Pulmonary artery endothelial cell (primary cell): ENCODE measurements at places on chromosomes 2 and 18. TPM values are rescaled to one million over a fixed set of nuclear protein-coding genes. Genes with fewer than 3 reads are reported as not detected.

SPTBN1 gene
- total RNA-seq: 339 and 445 TPM in 2 replicates

HJURP gene
- total RNA-seq: 13.1 and 30.9 TPM in 2 replicates

COL4A3 gene
- 0.04 and 0.26 TPM in 2 replicates for total RNA-seq

UGT1A8 gene
- total RNA-seq: not detected in 2 replicates

MAP3K19 gene
- total RNA-seq: not detected in 2 replicates

TFPI gene
- 243 and 305 TPM in 2 replicates for total RNA-seq

DNA sequence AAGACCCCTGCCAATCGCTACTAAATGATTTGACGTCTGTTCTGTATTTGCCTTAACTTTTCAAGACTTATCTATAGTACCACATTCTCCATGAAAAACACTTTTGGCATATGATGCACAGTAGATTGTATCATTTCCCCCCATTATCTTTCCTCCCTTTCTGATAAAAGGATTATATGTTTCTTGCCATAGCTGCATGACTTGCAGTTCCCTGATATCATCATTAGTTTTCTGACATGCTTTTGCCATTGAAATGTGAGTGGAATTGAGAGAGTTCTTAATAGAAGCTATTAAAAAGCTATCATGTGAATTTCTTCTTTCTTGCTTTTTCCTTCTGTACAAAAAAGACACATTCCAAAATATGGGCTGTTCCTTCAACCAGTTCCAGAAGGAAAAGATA, 130.3 kb downstream of the TMEFF2 start:
- DNase-seq: no peak

DNA sequence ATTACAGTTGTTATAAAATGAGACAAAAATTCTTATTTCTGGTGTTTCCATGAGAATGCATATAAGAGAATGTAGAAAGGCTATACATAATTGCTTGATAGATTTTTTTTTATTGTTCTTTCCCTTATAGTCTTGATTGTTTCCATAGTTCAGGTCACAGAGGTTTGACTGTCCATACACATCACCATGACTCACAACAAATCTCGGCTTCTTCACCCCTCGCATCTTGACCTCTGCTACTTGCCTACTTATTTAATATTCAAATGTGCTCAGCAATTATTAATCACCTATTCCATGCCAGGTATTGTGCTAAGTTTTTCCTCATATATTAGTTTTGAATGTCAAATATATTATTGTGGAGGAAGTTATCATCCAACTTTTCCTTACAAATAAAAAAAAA, 789.6 kb downstream of the RNF144A start:
- no peak for DNase-seq

DNA sequence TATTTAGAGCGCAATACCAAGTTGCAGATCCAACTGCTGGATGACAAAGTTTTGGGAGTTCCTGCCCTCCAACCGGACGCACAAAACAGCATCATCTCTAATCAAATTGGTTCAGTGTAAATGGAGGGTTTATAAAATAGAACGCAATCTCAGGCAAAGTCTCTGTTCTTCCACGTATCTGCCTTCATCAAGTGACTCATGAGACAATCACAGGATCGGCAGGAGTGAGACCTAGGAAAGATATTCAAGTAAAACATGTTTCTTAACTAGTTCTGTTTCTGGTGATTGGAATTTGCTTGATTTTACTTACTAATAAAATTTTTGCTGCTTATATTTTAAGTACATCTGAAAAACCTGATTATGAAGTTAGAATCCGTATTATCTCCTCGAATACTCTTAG, 7.6 kb downstream of the FZD5 start:
- no peak for DNase-seq

- DNase-seq: no peak
These were observed 177.9 kb upstream of the RAB6C start for GRCh38 chr2:129801575-129801974.

DNA sequence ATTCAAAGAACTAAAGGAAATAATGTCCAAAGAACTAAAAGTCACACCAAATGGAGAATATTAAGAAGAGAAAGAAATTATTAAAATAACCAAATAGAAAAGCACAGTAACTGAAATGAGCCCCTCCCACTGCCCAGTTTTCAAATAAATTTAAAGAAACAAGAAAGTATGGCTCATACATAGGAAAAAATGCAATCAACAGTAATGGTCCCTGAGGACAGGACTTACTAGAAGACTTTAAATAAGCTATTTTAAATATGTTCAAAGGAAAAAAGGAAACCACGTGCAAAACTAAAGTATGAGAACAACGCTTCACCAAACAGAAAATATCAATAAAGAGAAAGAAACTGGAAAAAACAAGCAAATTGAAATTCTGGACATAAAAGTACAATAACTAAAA, 58.9 kb downstream of the TMEM131 start:
- no peak for DNase-seq

- DNase-seq: no peak
These were observed 17.4 kb upstream of the COL6A3 start for GRCh38 chr2:237431372-237431771.

DNA sequence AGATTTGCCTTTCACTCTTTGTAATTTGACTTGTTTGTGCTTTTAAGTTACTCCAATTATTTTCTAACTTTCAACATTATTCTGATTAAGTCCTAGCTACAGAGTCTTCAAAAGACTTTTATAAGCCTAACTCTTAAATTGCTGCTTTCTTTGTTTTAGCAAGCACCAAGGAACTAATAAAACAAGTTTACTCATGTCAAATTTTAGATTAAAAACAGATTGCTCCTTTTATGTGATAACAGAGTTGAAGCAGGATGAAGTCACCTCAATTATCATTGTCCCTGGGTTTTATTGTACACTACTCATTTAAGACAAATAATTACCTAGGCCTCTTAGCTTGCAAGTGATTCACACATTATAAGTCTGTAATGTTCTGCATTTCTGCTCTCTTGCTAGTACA, 678.4 kb downstream of the ERBB4 start:
- no peak for DNase-seq

DNA sequence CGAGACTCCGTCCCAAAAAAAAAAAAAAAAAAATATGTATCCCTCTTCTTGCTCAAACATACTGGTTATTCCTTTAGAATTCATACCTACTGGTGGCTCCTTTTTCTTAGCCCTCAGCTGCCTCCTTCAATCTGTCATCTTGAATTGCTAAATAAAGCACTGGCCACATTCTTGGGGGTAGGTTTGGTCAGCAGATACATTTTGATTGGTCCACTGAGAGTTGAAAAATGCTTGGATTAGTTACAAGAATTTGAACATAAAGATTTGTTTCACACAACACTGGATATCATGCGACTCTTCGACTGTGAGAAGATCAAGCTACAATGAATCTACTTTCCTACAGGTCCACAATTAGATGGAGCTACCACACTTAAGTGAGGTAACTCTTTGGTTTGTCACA, 906.1 kb upstream of the SLC39A10 start:
- no peak for DNase-seq

DNA sequence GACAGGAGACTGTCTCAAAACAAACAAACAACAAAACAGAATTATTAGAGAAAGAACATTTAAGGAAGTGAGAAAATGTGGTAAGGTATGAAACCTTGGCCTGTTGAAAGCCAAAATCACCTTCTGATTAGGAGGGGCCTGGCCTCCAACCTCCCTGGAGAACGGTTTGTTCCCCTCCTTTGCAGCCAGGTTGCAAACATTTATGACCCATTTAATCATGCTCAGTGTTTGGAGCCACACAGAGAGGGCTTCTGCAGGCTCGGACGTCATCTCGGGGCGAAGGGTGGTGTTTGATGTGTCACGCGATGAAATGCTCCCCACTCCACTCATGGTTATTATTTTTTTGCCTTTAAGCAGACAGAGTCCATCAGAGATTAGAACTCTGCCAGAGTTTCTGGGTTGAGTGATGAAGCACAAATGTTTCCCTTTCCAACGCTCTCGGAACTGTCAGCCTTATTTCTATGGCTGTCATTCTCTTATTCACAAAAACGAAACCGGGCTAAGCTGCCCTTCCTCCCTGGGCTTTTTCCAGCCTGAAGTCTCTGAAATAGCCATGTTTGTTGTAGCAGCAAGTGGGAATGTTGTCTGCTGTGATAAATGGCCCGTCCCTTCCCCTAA, 33.6 kb upstream of the ROCK2 start:
- no peak for DNase-seq

DNA sequence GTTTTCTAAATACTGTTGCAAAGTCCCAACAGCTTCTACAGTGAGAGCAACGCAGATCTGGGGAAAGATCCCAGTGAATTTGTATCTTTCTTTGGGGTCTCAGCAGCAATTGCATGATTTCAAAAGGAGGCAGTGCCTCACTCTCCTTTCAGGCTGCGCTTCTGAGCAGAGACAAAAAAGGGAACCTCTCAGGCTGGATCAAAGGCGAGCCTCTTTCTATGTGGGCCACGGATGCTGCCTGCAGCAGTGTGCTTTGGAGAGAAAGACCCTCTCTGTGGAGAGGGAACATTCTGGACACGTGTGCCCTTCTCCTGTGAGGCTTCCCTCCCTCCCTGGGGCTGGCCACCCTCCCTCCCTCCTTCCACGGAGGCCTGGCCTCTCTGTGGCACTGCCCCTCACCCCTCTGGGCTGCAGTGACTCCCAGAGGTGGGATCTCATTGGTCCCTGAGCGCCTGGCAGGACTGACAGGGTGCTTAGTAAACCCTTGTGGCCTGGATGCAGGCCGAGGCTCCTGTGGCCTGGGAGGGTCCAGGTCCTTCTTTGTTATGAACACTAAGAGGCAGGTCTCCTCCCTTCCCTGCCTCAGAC, 21.6 kb upstream of the PDIA6 start:
- no peak for DNase-seq

DNA sequence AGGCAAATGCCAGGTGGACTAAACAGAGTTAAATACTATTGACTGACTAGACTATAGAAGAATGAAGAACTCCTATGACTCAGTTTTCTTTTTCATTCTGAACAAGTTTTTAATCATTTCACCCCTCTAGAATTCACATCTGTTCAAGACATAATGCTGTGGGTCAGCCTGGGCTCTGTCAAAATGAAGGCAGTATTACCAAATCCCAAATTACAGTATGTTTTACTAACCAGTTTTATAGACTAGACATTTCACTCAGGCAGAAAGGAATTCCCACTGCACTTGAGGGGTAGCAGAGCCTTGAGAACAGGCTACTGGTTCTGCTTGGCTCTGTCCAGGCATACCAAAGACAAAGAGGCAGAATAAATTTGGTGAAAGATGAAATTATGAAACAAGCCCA, 511.7 kb downstream of the EPHA4 start:
- DNase-seq: no peak

DNA sequence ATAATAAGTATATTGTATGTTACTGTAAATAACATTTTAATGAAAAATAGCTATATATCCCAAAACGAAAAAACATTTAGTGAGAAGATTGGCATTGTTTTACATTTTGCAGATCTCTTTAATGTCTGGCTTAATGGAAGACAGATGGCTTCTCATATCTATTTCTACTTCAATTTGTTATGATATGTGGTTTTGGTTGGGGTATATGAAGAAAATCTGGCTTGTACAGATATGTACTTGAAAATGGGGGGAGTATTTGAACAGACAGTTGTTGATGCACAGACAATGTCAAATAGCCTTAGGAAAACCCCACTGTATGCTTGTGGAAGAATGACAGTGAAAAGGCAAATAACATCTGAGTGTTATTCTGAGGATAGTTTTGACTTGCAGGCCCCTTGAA, 23.6 kb upstream of the GMCL1 start:
- DNase-seq: no peak

DNA sequence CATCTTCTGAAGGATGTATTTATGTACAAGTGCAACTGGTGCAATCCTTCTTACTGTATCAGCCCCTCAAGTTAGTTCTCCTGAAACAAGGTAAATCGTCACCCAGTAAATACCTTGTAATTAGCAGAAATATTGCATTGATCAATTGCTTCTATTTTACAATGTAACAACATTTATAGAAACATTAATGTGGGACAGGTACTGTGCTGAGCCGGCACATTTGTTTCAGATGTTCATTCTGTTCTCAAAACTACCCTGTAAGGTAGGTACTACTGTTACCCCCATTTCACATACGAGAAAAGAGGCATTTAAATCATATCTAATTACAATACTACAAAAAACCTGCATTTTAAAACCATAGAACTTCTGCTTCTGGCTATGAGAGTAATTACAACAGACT, 19.5 kb downstream of the RTN4 start:
- no peak for DNase-seq

- no peak for DNase-seq
These were observed 74.5 kb downstream of the AP1S3 start for GRCh38 chr2:223762853-223763252.

GRCh38 chr2:154455866-154456265, 242.6 kb upstream of the KCNJ3 start:
- no peak for DNase-seq

GRCh38 chr2:151056870-151057269, 204.8 kb downstream of the RBM43 start:
- no peak for DNase-seq

DNA sequence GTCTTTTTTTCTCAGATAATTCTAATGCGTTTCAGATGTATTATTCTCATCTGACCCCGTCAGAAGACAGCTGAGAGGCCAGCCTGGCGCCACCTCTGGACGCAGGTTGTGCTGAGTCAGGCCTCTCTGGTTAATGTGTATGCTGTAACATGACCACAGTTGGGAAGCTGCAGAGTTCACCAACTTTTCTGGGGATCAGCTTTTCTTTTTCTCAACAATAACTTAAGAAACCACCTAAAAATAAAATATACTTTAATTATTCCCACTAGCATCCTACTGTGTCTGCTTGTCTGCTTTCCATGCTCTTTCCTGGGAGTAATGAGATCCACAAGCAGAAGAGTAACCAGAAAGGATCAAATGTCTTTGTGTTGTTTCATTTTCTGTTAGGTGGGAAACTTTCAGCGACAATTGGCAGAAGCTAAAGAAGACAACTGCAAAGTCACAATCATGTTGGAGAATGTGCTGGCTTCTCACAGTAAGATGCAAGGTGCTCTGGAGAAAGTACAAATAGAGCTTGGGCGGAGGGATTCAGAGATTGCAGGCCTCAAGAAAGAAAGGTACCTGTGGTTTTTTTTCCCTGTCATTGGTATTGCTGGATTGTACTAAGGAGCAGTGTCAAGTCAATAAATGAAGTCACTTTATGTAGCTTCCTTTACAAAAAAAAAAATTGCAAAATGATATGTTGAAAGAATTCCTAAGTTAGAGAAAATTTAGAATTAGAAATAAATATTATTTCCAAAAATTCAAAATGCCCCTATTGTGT, 79.8 kb downstream of the CCDC150 start:
- DNase-seq: no peak

GRCh38 chr18:61852496-61852895, 40.3 kb downstream of the RNF152 start:
- no peak for DNase-seq

GRCh38 chr18:513826-514530, 13.5 kb upstream of the COLEC12 start:
- no peak for DNase-seq

GRCh38 chr2:76760367-76760704, 761.8 kb downstream of the LRRTM4 start:
- no peak for DNase-seq

DNA sequence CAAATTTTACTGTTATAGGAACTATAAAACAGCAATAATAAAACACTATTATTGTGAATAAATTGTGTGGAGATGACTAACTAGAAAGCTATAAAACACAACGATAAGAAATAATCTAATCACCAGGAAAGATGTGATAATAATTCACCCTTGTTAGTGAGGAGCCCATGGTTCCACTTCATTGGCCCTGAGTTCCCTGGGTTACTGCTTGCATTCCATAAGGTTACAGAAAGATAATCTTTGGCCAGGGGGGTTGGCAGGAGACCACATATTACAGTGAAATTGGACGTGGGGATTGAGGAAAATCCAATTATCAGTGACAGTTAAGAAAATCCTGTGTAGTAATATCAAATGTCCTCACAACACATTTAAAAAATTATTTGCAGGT, 2.5 kb upstream of the CPO start:
- no peak for DNase-seq
